ENCODE measurements at places on chromosomes 7 and 10.

DNA sequence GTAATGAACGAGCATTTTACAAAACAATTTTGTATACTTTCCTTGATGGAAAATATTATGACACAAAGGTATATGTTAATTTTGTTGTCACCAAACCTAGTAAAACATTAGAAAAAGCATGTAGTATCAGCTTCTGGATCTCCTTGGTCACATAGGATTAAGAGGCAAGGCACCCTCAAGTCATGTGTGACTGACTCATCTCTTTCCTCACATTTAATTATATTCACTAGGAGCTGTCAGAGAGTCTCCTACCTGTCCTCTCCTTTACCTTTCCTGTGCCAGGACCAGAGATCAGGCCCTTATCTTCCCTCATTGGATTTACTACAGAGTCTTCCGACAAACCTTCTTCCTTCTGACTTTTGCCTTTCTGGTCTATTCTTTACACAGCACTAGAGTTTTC lies 111.3 kb upstream of the RPA3 start:
- no peak for DNase-seq

DNA sequence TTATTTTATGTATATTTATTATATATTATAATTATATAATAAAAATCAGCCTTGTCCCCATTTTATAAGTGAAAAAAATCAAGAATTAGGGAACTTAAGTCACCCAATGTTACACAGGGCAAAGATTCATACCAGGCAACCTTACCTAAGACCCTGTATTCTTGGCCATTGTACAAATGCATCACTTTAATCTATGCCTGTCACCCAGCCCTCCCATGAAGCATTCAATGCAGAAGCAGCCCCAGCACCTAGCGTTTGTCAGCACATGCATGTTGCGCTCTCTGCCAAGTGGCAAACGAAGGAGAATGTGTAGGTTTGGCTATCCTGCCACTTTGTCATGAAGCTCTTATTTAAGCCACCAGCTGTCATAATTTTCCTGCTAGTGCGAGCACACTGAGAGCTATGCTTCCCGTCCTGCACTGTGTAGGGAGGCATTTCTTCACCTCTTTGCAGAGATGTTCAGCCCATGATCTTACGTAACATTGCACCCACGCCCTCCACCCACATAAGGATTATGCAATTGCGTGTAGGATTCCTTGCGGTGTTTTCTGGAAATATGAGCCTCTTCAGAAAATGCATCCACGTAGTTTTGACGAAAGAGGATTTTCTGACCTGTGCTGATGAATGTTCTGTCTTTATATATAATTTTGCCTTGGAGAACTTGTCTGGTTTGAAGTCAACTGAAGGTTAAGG lies 7.7 kb upstream of the COBL start:
- DNase-seq, result no peak

DNA sequence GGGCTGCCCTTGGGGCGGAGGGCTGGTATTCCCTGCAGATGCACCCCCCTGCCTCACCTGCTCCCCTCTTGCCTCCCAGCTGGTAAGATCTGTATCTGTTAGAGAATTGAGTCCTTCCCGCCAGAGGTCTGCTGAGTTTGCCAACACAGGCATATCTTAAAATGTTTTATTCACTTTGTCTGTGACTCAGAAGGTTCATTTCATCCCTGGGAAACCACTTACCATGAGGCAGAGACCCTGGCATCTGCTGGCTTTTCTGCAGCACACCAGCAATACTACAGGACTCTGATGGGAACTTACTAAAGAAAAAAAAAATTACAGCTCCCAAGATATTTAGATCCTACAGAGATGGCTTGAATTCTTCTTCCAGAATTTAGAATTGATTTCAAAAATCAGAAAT lies 131.3 kb downstream of the PLPP4 start:
- no peak for DNase-seq

GRCh38 chr7:149790146-149790548 lies 16.8 kb upstream of the ZNF467 start:
- no peak for DNase-seq

DNA sequence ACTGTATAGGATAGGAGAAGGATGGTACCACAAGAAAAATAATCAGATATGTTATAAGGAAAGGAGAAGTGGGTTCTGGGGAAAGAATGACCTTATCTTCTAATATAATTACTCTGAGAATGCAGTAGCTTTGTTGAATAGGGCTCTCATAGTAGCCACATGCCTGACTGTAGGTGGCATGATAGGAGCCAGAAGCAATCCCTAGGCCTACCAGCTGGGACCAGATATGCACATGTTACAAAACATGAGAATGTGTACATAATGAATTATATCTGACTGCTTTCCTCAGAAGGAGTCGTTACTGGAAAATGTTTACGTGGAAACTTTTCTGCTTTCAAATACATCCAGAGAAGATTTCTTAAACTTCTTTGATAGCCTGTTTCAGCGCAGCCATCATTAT lies 53.2 kb upstream of the FAM3C start:
- no peak for DNase-seq

- DNase-seq, result no peak
These were observed 53.0 kb downstream of the WNT2 start for GRCh38 chr7:117269886-117270285.

DNA sequence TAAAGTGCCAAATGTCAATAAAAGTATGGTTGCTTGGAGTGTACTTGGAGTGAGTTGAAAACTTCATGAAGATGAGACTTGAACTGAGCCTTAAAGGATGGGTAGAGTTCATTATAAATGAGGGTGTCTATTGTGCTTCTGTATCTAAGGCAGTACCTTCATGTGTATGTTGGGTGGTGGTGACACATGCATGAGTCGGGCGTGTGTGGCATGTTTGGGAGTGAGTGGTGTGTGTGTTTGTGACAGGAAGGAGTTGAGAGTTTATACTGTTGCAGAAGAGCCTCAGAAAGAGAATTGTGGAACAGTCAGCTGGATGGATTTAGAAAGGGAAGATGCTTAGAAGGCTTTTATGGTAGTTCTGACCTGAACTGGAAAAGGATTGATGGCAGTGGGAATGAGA lies 6.0 kb upstream of the ZRANB1 start:
- DNase-seq, result no peak

DNA sequence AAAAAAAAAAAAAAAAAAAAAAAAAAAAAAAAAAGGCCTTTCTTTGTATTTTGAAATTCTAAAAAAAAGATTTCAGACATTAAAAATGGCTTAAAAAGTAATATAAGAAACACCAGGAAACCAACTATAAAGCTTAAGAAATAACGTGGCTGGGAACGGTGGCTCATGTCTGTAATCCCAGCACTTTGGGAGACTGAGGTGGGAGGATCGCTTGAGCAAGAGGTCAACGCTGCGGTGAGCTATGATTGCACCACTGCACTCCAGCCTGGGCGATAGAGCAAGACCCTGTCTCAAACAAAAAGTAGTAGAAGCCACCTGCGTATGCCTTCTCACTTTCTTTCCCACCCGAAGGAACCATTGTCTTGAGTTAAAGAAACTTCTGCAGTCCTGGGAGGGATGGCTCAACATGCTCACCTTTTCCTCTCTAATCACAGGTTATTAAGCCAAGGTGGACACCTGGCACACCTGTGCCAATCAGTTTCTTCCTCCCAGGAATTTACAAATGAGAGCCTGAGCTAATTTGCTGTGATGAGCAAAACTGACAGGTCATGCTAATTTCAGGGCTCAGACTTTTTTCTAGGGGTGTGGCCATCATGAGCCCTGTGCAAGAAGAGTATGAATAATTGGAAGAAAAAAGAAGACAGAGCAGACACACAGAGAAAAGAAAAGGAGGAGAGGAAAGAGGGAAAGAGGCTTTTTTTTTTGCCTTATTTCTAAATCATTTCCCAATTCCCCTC lies 72.0 kb upstream of the PARD3 start:
- no peak for DNase-seq

- DNase-seq, result no peak
These were observed 3.6 kb downstream of the FIGNL1 start for GRCh38 chr7:50446542-50446960.

- DNase-seq, result no peak
These were observed 23.4 kb upstream of the EGR2 start for GRCh38 chr10:62839590-62839989.

- no peak for DNase-seq
These were observed 39.7 kb downstream of the ARID5B start for GRCh38 chr10:61941202-61941681.

DNA sequence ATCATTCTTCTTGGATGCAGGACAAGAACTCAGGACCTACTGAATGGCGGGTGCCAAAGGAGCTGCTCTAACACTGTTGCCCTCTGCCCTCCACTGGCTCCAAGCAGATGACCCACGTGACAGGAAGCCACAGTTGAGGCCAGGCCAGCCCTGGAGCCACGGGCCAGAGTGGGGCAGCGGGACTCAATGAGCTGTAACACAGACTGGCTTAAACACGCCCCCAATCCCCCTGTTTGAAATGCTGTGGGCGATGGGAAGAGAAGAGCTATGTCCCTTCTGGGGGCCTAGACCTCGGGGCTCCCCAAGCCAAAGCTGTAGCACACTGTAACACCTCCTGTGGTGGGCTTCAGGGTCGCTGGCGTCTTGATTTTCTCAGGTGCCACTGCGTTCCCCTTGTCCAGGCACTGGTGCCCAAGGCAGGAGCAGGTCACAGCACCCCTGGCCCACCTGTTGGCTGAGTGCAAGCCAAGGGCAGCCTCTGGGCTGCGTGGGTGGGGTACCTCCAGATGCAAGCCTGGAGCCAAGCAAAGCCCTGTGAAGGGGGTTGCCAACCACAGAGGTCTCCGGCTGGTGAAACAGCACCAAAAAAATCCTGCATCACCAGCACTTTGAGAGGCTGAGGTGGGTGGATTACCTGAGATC lies 18.6 kb upstream of the ZMIZ2 start:
- no peak for DNase-seq

DNA sequence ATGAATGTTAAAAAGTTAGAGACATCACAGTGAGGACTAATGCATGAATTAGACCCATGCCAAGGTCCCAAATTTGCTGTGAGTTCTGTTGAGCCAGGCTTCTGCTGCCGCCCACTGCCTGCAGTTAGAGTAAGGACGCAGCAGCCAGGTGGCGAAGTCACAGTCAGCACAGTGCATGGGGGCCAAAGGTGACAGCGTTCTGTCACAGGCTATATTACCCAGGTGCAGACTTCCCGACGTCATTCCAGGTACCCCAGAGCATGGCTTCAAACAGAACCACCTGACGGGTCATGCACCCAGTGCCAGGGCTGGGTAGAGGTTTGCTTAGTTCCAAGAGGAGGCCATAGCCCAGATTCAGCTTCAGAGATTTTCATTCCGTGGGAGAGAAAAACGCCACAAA lies 33.9 kb upstream of the HMX3 start:
- no peak for DNase-seq

- DNase-seq, result no peak
These were observed 357.5 kb downstream of the DNAJB6 start for GRCh38 chr7:157694376-157694665.

GRCh38 chr7:87398446-87398845 lies 53.0 kb downstream of the CROT start:
- DNase-seq, result no peak

- DNase-seq, result no peak
These were observed 259.3 kb downstream of the SNX13 start for GRCh38 chr7:17680943-17681351.

- no peak for DNase-seq
These were observed 1050.7 kb downstream of the SORCS3 start for GRCh38 chr10:105691811-105692210.

DNA sequence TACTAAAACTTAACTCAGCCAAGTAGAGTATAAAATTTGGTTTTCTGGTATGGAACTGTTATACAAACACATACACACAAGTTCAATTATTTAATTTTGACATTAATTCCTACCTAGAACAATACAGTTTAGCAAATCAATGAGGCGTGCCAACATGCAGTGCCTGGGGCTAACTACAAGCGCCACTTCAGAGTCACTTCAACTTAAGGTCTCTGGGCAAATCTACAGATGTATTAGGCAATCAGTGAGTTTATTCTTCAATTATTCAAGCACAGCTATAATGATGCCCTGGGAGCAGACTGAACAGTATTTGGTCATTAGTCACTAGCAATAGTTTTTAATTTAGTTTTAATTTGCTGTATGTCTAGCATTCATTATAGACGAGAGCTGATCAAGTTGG lies 51.6 kb downstream of the HIBADH start:
- DNase-seq, result peak; percentile 97

- no peak for DNase-seq
These were observed 701.5 kb downstream of the GRID1 start for GRCh38 chr10:85665078-85665477.

- DNase-seq, result no peak
These were observed 128.8 kb upstream of the FAM20C start for GRCh38 chr7:63521-64021.

DNA sequence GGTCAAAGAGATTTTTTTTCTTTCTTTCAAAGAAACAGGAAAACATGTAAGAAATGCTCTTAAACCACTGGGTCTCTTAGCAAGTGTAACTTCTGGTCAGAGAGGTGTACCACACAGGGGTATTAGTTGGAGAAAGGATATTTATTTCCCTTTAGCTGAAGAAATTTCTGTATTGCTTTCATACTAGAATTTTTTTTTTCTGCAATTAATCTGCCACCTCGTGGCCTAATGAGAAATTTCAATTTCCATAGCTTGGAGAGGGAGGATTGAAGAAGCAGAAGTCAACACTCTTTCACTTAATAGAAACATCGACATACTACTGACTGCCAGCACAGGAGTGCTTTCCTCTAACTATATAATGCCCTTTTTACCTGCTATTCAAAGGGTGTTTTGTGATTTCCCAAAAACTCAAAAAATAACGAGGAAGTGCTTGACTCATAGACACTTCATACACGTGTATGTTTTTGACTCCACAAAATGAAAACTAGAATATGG lies 177.6 kb upstream of the NAMPT start:
- DNase-seq, result peak; percentile 37

GRCh38 chr10:7027913-7028808 lies 382.7 kb downstream of the SFMBT2 start:
- no peak for DNase-seq

GRCh38 chr7:85833066-85833465 lies 646.2 kb upstream of the SEMA3D start:
- DNase-seq, result no peak

DNA sequence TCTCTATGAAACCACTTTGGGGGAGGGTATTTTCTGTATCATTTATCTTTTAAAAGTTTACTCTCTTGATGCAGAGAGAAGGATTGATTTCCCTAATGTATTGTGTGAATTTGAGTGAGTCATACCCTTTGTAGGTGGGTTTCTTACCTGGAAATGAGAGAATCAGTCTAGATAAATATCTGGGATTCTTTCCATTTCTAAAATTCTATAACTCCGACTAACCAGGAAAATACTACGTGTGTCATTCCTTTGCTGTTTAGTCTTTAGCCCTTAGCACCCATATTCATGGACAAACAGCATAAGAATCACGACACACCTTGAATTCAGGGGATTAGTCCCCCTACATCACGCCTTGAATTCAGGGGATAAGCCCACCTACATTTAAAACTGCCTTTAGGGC lies 139.1 kb downstream of the GATA3 start:
- no peak for DNase-seq

Data from DMS79 treated with DMSO at 0.1 percent for 48 hours (cell line).